ENCODE measurements at places on chromosomes 7 and 10.

DNA sequence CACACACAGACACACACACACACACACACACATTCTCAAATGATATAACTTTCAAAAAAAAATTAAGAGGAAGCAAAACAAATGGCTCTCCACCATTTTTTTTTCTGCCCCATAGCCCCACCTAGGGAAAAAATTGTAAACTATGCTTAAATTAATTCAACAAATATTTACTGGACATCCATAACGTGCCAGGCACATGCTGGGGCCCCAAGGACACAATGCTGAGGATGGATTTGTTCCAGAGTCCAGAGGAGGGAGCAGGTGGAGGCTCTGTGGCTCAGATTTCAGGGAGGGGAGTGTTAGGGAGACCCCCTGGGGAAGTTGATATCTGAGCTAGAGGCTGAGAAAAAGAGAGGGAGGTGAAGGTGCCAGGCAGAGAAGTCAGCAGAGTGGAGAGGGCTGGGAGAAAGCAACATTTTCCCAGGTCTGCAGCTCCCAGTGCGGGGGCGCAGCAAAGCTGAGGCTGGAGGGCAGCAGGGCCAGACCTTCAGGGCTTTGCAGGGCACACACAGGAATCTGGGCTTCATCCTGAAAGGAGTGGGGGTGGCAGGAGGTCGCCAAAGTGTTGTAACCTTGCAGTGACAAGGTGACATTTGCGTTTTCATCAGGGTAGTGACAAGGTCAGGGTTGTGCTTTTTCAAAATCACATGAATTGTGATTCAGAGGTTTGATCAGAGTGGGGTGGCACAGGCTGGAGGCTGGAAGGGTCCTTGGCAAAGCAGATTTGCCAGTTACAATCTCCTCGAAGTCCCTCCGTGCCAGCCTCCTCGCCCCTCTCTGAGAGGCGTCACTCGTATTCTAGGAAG, 261.6 kb downstream of the WDR11 start:
- peak; percentile 21 for DNase-seq

DNA sequence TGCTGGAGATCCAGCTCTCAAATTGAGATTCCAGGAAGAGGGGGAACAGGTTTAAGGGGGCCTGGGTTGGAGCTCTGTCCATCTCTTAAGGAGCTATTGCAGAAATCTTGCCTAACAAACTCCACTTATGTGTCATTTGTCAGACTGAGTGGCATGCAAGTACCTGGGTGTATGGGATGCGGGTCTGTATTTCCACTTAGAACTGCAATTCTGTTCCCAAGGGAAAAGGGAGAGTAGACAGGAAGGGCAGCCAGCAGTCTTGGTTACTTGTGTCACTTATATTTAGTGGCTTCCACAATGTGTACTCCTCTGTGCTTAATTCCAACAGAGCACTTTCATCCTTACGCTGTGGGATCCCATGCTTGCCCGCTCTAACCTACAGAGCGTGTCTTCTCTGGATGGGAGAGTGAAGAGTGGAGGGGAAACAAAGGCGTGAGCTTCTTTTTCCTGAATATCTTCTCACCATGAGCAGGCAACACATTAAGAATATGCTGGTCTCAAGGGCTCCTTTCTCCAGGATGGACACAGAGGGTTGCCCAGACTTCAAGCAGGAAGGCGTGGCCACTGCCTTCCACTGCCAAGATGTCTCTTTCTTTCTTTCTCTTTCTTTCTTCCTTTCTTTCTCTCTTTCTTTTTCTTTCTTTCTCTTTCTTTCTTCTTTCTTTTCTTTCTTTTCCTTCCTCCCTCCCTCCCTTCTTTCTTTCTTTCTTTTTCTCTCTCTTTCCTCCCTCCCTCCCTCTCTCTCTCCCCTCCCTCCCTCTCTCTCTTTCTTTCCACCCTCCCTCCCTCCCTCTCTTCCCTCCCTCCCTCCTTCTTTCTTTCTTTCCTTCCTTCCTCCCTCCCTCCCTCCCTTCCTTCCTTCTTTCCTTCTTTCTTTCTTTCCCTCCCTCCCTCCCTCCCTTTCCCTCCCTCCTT, 153.8 kb upstream of the TNS3 start:
- no peak for DNase-seq

GRCh38 chr10:29649561-29650551, 15.1 kb upstream of the SVIL start:
- DNase-seq: no peak

- DNase-seq: peak; percentile 39
These were observed 294.1 kb downstream of the GLRX3 start for GRCh38 chr10:130430291-130430690.

DNA sequence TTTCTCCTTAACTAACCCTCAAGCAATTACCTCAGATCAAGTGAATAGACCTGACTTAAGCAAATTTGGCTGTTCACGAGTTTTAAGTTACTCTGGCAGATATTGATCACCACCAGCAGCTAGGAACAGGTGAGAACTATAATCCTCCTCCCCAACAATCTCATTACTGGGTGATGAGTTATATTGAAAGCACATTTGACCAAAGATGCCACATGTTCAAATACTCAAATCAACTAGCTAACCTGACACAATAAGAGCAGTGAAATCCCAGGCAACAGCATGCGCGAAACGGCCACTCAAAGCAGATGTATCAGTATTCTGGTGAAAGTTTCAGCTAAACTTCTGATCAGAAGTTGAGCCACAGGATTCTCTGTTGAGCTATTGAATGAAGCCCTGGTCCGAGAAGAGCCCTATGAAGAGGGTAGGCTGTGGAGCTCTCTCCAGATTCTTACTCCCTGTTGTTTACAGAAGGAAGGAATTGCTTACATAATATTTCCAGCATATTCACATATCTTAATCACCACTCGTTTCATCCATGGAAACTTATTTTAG, 52.6 kb downstream of the CAV1 start:
- no peak for DNase-seq

DNA sequence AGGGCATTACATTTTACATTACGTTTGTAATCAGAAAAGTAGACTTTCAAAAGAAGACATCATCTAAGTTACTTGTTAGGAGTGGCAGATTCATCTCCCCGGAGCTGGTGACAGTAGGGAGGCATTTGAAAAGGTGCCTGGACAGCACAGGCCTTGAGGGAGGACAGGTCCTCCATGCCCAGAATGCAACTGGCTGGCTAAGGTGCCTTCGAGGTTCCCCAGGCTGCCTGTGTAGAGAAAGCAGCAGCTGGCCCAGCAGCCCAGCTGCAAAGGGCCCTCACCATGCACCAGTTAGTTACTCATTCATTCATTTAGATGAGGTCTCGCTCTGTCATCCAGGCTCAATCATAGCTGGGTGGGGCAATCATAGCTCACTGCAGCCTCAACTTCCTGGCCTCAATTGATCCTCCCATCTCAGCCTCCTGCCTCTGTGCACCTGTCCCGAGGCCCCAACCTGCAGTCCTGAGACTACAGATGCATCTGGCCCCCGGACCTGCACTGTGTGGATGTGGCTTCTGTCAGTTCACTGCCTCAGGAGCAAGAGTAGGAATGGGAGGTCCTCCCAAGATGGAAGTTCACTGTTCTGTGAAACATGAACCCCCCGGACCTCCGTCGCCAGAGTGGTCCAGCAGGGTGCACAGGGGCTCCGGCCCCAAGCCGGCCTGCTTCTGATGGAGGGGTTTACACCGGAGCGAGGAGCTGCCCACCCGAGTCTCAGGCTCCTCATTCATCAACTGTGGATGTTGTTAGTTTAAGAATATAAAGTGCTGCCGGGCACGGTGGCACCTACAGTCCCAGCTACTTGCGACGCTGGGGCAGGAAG, 36.6 kb downstream of the PRKAG2 start:
- no peak for DNase-seq

- DNase-seq: peak; percentile 72
These were observed 7.1 kb downstream of the CAMK2B start for GRCh38 chr7:44318332-44318731.

GRCh38 chr10:113169853-113170460, 219.9 kb downstream of the TCF7L2 start:
- DNase-seq: no peak

- DNase-seq: no peak
These were observed 50.9 kb downstream of the CALML3 start for GRCh38 chr10:5575482-5576153.

DNA sequence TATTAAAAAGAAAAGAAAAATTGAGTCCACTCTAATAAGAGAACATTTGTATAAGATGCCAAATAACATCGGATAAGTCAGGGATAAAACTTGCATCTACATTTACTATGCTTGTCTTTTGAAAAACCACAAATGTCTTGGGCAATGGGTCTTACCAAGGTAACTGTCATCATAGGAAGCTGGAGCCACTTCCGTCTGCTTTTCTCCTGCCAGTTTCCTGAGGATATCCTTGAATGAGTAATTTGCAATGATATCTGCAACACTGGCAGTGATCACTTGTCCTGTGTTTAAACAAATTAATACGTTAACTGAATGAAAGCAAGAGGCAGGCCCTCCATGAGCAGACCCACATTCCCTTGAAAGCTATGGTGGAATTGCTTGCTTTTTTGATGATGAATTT, 47.3 kb downstream of the ITGA8 start:
- no peak for DNase-seq

DNA sequence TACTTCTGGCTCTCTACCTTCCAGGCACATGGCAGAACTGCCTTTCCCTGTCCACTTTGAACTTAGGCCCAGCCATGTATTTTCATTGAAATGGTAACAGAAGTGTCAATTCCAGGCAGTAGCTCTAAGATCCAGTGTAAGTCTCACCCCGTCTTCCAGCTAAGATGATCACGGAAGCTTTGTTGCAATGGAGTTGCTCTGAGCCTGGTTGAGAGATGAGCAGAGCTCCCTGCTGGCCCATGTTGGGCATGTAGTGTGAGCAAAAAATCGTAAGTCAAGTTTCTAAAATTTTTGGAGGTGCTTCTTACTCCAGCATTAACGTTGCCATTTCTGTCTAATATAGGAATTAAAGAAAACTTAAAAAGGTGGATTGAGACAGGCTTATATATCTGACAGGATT, 274.4 kb downstream of the IPMK start:
- DNase-seq: no peak

- DNase-seq: no peak
These were observed 228.1 kb upstream of the NFE2L3 start for GRCh38 chr7:25923741-25924460.

DNA sequence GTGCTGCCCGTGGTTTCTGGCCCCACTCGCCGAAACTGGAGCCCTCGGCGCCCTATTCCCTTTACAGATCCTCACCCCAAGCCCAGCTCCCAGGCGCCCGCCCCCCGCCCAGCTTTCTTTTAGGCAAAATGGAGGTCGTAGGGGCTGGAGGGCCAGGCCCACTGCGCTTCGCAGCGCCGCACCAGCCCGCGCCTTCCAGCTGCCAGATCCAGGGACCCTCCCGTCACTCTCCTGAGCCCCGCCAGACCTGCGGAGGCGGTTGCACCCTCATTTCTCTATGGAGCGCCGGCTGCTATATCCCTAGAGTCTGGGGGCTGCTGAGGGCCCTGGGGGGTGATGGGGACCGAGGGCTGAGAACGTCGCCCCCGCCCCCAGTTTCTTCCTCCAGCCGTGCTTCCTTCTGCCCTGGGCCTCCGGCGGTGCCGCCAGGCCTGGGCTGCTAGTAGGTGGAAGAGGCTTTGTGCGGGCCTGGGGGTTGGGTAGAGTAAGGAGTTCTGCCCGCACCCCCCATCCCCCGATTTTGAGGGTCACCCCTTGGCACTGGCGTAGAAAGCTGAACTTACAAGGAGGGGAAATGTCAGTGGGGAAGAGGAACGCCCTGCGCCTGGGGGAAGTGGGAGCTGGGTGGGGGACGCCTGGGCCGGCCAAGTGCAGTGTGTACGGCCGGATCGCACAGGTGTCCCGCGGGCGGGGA, 1.0 kb downstream of the GNB2 start:
- peak; percentile 90 for DNase-seq

DNA sequence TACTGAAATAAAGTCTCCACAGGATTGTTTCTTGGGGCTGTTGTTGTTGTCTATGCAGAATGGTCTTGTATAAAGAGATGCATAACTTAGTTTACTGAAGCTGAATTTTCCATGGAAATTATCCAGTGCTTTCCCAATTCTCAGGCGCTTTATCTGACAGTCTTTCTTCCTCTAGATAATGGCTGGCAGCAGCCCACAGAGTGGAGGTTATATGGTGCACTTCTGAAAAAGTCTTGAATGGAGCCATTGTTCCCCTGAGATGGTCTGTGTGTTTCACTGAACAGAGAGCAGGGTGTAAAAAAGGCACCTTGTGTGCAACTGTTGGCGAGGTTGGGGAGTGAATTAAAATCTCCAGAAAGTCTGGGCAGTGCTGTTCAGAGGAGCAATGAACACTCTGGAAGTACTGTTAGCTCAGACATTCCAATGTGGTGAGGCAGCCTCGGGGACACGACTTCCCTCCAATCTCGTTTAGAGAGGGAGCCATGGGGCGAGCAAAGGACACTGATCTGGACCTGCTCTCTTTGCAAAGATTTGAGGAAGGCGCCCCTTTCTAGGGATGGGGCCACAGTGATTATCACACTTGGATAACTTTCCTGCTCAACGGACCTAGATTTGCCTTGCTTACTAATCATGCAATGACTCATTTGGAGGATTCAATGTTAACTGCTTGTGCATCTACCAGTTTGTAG, 2.0 kb upstream of the PLCE1 start:
- no peak for DNase-seq

DNA sequence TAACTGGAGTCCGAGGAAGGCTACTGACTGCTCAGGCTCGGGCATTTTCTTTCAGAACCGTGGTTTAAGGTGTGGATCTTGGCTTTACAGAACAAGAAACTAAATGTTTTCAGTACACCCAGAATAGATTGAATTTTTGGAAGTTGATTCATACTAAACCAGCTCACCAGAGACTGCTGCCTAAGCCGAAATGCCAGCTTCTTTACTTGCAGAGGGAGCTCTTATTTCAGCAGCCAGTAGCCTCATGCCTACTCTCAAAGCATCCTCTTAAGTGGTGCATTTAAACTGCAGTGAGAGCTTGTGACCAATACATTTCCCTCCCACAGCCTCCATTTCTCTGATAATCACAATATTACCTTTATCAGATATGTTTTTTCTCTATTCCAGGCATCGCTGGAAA, 615.1 kb downstream of the SUGCT start:
- DNase-seq: no peak

DNA sequence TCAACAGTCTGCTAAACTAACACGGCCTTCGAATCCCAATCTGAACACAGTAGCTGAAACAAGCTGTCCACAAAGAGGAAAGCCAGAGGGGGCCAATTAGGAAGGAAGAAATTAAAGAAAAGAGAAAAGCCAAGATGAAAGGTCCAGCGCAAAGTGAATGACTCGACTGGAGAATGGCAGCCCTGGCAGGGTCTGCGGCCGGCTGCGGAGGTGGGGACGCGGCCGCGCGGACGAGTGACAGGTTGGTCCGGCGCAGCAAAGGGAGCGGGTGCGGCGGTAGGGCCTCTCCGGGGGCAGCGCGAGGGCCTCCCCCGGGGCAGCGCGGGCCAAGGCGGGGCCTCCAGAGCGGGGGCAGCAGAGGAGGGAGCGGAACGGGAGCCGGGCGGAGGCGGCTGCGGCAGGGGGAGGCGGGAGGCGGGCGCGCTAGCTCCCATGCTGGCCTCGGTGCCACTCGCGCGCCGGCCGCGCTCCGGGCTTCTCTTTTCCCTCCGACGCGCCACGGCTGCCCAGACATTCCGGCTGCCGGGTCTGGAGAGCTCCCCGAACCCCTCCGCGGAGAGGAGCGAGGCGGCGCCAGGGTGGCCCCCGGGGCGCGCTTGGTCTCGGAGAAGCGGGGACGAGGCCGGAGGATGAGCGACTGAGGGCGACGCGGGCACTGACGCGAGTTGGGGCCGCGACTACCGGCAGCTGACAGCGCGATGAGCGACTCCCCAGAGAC, at the start of gene VWC2:
TSS of gene VWC2 (plus strand) at position 421 of the 718 bp plus-strand sequence. CDS start 1,798 bp downstream, outside the sequence.
- no peak for DNase-seq

GRCh38 chr7:27172823-27173510, 1.2 kb downstream of the HOXA10 start:
- no peak for DNase-seq

- no peak for DNase-seq
These were observed 61.1 kb downstream of the WDFY4 start for GRCh38 chr10:48745662-48746245.

Measured in lower leg skin (tissue), 4 donors.